ENCODE measurements at places on chromosomes 6 and 20. TPM values are rescaled to one million over a fixed set of nuclear protein-coding genes. Genes with fewer than 3 reads are reported as not detected.

Gene CST2
- total RNA-seq = not detected

Gene CTAGE9
- total RNA-seq = not detected

Gene BNIP5
- total RNA-seq = not detected

Gene TRMT6
- 6.9 TPM for total RNA-seq

Gene FOXQ1
- 1.9 TPM for total RNA-seq

Gene ARID1B
- 320 TPM for total RNA-seq

Gene MYBL2
- 2.2 TPM for total RNA-seq

Gene SENP6
- 319 TPM for total RNA-seq

Gene RHAG
- total RNA-seq = 0.31 TPM

Gene KIF13A
- total RNA-seq = 28.5 TPM

Gene CDC40
- 27.5 TPM for total RNA-seq

Data from parietal lobe (tissue), 2 donors.